ENCODE measurements at places on chromosomes 3 and 15.

GRCh38 chr3:33829720-33830119, 31.3 kb downstream of the PDCD6IP start:
- no peak for DNase-seq

DNA sequence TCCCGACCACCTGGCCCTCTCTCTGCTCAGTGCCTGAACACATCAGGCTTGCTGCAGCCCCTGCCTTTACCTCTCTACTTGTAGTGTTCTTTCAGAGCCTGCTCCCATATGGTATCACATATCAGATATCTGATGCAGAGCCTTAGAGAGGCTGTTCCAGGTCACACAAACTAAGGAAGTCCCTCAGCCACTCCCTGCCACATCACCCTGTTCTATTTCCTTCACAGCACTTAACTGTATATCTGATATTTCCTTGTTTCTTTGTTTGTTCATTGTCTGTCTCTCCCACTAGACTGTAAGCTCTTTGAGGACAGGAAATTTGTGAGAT, 976 bp upstream of the ALDH1L1 start:
- no peak for DNase-seq

GRCh38 chr3:108442281-108442680, 68.1 kb downstream of the MYH15 start:
- DNase-seq = no peak

- no peak for DNase-seq
These were observed 328.5 kb upstream of the SOX2 start for GRCh38 chr3:181383201-181383600.

DNA sequence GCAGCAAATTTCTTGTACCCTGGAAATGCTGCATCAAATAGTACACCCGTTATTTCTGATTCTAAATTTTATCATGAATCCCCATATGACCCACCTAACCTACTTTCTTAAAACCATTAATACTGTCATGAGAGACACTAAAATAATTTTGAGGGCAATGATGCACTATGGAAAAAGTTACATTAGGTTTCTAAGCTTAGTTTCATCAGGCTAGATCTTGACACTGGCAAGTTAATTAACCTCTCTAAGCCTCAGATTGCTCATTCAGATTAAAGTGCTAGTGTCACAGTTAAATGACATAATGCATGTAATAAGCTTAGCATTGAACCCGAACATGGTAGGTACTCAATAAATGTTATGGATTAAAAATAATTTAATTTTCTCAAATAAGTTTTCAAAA, 8.2 kb downstream of the GOLIM4 start:
- no peak for DNase-seq

DNA sequence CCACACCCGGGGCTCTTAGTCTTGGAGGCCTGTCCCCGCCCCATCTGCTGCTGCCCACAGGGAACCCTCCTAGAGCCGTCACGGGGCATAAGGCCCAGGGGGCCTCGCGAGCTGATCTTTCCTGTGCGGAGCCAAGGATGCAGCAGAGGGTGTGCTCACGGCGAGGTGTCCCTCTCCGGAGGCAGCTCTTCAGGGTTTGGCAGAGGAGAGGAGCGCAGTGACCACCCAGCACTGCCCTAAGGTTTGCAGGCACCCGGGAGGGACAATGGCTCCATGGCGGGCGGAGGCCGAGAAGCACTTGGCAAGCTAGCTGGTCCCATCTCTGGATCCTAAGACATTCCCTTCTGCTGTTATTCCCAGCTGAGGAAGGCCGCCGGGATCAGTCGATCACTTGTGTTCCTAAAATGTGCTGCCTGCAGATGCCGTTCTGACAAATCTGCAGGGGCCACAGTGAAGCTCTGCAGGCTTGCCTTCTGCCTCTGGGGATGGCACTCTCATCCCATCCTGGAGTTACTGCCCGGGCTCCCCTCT, 47.4 kb upstream of the PCSK6 start:
- DNase-seq = no peak

GRCh38 chr3:32844914-32845313, 27.1 kb downstream of the TRIM71 start:
- no peak for DNase-seq

GRCh38 chr3:42572278-42572677, 9.5 kb downstream of the SEC22C start:
- no peak for DNase-seq

GRCh38 chr3:178440043-178440442, 96.2 kb upstream of the KCNMB2 start:
- DNase-seq = no peak

- no peak for DNase-seq
These were observed 304.0 kb upstream of the CBLB start for GRCh38 chr3:106172780-106173179.

DNA sequence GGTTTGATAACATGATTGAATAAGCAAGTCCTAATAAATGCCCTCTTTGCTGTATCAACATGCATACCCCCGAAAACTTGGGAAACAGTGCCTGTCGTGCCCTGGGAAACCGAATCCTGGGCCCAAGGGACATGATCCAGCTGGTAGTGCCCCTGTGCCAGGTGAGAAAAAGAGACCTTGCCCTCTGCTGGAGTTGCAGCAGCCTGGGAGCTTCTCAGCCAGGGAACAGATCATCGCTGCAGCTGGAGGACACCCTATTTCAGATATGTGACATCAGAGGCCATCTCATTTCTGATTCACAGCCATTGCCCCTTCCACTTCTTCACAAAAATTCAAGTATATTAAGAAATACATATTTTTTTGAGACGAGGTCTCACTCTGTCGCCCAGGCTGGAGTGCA, 32.3 kb downstream of the STOML1 start:
- no peak for DNase-seq

- no peak for DNase-seq
These were observed 30.8 kb downstream of the RTP4 start for GRCh38 chr3:187398955-187399354.
